Stimulated activated CD8-positive, alpha-beta memory T cell treated with anti-CD3 and anti-CD28 coated beads, Interleukin-7, amount 100 ng/mL, for 24 hours (primary cell): ENCODE measurements at places on chromosomes 1 and 21.

GRCh38 chr1:208475449-208475848 lies 231.3 kb upstream of the PLXNA2 start:
- no peak for DNase-seq

- DNase-seq, result peak; percentile 33
Observed at GRCh38 chr1:210143465-210144062, 89.0 kb upstream of the SERTAD4 start.

DNA sequence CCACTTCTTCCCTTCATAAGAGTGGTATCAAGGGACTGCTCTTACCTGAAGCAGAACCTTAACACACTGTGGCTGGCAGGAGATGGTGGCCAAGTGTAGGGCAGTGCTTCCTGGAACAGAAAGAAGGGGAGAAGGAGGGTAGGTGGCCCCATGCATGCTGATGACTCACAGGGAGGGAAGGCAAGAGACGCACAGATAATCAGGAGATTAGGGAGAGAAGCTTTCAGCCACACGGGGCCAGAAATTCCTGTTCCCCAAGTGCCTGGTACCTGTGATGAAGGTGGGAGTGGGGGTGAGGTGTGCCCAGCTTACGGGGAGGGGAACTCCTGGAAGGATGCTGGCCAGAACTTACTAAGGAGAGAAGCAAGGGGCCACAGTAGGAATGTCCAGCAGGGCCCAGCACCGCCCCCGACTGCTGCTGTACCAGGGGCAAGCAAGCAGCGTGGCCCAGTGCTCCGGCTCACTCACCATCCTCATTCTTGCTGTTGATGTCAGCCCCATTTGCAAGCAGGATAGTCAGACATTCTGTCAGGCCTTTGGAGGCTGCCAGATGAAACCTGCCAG lies 7.7 kb downstream of the ANKRD35 start:
- DNase-seq, result no peak

GRCh38 chr1:169250795-169251194 lies 116.8 kb downstream of the NME7 start:
- no peak for DNase-seq

DNA sequence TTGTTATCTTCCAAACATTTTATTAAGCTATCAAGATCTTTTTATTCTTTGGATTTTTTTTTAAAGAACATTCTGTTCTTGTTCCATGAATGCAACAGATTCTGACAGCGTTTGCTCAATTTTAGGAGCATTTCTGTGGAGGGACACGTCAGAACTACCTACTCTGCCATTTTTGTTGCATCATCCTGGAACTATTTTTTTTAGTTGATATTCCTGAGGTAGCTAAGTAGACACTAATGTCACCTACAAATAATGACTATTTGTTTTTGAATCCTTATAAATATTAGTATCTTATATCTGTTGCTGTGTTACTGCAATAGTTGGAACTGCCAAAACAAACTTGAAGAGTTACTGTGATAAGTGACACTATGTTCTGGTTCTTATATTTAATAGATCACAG lies 57.2 kb downstream of the DNAI4 start:
- no peak for DNase-seq

- no peak for DNase-seq
Observed at GRCh38 chr1:97163591-97164275, 442.1 kb downstream of the PTBP2 start.

- DNase-seq, result no peak
Observed at GRCh38 chr1:106659490-106660244, 396.8 kb upstream of the PRMT6 start.

GRCh38 chr1:147612366-147612765 lies 58.0 kb downstream of the ACP6 start:
- DNase-seq, result no peak

DNA sequence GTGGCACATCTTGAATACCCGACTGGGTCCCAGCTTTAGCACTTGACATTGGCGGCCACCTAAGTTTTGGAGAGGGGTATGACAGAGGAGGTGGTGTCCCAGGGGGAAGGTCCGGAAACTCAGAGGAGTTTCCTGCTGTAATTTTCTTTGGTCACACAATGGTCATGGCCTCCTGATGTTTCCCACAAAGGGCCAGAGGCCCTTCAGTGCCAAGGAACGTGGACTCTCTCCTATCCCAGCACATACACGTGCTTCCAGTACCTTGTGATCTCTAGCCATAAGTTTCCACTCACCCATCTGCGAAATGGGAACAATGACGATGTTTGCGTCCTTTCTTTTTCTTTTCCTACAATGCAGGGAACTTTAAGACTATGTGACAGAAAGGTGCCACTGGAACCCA lies 13.2 kb downstream of the CAPN2 start:
- DNase-seq, result no peak

- DNase-seq, result no peak
Observed at GRCh38 chr1:147167365-147167764, 4.9 kb downstream of the PRKAB2 start.

DNA sequence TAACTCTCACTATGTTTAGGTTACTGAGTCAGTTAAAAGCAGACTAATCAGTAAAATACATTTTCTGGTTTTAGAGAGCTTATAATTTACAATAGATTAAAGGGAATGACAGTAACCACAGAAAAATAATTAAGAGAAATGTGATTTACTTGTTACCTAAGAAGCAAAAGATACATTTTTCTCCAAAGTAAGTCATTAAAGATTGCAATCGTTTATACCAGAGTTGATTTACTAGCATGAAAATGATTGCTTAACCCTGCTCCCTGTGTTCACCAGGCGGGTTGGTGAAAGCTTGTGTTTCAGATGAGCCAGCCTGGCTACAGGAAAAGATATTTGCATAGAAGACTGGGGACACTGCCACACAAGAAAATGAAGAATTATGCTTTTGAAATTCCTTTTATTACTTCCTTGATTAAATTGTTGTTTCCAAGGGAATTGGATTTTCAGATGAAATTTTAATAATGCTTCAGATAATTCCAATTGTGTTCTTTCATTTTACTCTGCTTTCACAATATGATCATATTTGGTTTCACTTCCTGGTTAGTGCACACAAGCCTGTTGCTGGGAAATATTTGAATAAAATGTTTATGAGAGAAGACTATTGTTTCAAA lies 27.9 kb downstream of the LRRC8B start:
- DNase-seq, result no peak

DNA sequence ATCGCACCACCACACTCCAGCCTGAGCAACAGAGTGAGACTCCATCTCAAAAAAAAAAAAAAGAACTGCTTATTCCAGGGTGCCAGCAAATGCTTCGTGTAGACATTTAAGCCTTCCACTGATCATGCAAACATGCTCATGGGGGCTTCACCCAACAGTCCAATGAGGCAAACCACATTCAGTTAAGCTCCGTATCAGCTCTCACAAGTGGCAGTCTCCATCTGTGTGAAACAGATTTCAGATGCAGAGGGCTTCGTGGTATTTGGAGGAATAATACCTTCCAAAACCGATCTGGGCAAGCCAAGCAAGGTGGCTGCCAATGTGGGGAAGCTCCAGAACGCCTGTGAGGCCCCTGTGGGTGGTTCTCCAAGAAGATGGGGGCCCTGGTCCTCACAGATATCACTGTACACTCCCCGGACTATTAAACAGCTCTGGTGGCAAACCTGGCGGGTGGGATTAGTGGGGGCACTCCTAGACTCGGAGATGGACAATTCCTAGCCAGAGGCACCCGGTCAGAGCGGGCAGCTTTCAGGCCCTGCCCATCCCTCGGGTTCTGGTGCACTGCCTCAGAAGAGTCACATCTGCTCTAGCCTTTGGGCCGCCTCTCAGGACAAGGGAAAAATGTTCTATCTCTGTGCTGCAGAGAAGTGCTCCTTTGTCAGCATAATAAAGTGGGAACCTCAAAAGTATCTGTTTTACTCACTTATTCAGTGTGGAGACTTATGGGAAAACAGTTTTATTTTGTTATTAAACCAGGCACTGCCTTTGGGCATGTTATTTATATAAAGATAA lies 10.2 kb downstream of the CREG1 start:
- DNase-seq, result no peak

DNA sequence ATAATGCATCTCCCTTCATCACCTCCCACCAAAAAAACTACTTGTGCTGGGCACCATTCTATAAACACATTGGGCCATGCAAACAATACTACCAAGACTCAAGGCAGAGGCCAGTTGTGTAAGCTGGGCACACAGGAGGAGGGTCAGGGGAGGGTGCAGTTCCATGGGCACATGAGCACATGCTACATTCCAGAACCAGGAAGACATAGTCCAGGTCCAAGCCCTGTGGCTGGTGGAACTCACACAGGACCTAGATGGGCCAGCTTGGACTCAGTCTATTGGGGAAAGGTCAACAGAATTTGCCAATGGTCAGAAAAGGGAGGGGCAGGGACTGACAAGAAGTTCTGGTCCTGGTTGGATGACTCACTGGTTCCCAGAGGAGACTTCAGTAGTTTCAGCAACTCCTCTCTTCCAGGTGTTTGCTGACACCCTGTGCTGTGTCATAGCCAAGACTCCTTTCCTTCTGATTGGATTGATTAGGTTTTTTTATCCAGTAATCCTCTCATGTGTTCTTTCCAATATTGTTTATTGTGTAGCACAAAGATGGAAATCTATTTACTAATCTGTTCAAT lies 249.7 kb downstream of the C1orf94 start:
- no peak for DNase-seq

DNA sequence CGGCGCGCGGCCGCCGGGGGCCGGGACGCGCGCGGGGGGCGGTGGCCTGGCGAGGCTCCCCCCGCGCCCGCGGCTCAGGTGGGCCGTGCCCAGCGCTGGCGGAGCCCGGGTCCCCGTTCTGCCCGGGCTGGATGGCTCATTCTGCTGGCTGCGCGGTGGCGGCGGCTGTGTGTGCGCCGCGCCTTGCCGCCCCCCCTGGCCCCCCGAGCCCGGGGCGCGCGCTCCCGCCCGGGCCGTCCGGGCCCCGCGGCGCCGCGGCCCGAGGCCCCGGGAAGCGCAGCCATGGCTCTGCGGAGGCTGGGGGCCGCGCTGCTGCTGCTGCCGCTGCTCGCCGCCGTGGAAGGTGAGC lies at the start of gene EPHB2:
TSS of gene EPHB2 (plus strand) at position 139 of the 349 bp plus-strand sequence. CDS start at position 283, 144 bp downstream.
- no peak for DNase-seq

- DNase-seq, result no peak
Observed at GRCh38 chr1:11428789-11429188, 50.2 kb upstream of the DISP3 start.

DNA sequence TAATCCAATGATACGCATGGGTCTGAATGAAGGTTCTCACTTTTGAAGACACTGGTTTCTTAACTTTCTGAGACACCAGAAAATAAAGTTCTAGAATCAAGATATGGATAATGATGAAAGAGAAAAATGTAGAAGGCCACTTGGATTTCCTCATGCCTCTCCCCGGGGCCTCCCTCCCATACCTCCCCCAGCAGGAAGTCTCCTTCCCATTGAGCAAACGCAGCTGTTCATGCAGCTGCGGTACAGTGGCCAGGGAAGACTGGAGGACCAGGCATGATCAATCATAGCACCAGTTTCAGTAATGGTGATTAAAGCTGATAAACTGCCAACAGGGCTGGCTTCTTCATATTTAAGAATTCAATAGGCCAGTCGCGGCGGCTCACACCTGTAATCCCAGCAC lies 10.9 kb upstream of the UBR4 start:
- DNase-seq, result no peak
